Suppressor macrophage treated with lipopolysaccharide for 1 hour (primary cell): ENCODE measurements at places on chromosomes 2 and 18.

DNA sequence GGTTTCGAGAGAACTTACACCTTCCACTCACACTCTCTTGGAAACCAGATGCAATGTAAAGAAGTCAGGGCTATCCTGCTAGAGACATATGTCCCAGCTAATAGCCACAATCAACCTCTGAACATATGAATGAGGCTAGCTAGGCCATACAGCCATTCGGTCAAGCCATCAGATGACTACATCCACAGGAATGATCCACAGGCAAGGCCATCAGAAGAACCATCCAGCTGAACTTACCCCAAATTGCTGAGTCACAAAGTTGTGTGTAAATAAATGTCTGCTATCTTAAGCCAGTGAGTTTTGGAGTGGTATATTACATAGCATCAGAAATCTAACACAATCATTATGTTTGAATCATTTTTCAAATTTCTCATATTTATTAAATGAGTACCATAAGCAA is 5.2 kb upstream of the SPAST start:
- no peak for DNase-seq

DNA sequence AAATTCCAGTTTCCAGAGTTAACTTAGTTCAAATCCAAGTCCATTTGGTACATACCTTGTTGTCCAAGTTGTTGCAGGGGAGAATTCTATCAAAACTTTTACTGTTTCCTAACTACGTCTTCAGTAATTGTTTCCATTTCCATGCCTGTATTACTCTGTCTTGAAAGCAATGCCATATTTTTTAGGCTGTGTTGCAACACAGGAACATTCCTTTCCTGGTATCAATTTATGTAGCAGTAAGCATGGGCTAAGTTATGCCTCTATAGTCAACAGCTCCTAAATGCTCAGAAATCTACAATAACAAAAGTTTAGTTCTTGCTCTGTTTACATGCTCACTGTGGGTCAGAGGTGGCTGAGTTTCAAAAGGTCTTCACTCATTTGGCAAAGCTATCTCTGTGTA is 1943.8 kb upstream of the PIK3C3 start:
- no peak for DNase-seq

GRCh38 chr2:189116979-189117378 is 62.6 kb downstream of the COL5A2 start:
- no peak for DNase-seq

DNA sequence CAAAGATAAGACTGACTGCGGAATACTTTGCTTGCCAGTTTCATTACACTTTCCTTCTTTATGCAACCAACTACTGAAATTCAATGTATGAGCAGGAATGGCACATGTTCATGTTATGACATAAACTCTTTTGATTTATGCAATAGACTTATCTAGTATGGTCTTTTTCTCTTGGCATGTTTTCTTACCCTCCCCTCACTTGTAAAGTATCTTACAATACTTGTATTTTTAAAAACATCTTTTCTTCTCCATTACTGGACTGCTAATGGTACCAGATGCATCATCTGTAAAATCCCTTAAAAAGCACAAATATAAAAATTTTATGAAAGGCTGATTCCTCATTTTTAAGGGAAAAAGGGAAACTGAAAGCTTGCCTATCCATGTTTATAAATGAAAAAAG is 373.8 kb downstream of the ZEB2 start:
- peak; percentile 53 for DNase-seq

- DNase-seq = peak; percentile 22
These were observed 32.1 kb upstream of the DOCK10 start for GRCh38 chr2:225074366-225074765.
